Mesendoderm (in vitro differentiated cells): ENCODE measurements at places on chromosomes 12 and 14.

DNA sequence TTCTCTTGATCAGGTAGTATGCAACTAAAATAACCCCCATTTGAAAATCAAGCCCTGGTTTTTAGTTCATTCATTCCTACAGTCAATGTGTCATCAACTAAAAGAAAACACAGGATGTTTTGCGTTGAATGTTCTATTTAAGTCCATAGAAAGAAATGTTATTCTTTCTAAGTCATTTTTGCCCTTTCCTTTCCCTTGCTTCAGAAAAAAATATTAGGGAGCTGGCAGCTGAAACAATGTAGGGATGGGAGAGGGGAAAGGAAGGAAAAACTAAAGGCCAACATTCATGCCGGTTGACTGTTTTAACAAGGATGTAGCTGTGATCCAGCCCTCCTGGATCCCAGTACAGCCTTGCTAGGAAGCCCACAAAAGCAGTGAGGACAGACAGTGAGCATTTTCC is 155.1 kb downstream of the BTG1 start:
- no peak for DNase-seq

- DNase-seq, result no peak
These were observed 4.2 kb upstream of the KRT5 start for GRCh38 chr12:52524241-52524897.

DNA sequence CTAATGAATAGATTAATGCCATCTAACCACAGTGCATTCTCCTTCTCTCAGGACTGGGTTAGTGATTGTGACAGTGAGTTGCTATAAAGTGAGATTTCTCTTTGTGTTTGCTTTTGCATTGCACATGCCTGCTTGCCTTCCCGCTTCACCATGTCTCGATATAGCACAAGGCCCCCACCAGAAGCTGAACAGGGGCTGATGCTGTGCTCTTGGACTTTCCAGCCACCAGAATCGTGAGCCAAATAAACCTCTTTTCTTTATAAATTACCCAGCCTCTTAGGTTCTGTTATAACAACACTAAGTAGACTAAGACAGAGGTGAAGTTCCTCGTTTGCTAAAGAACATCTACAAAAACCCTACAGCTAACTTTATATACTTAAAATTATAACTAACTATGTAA is 173.0 kb downstream of the KIF26A start:
- DNase-seq, result no peak

DNA sequence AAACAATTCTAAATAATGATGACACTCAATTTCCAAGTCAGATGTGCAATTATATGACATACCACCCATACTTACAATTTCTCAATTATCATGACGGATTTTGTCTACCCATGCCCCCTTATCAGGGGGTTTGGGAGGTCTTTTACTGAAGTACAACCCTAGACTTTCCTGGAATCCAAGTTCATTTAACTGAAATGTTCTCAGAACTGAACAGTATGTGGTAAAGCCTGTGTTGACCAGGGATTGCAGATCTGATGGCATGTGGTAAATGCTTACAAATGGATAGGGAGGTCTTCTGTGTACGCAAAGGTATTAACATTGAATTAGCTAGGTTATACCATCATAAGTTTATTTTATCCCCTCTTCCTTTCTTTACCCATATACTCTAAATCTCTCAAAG is 281.8 kb downstream of the CEP128 start:
- DNase-seq, result no peak

DNA sequence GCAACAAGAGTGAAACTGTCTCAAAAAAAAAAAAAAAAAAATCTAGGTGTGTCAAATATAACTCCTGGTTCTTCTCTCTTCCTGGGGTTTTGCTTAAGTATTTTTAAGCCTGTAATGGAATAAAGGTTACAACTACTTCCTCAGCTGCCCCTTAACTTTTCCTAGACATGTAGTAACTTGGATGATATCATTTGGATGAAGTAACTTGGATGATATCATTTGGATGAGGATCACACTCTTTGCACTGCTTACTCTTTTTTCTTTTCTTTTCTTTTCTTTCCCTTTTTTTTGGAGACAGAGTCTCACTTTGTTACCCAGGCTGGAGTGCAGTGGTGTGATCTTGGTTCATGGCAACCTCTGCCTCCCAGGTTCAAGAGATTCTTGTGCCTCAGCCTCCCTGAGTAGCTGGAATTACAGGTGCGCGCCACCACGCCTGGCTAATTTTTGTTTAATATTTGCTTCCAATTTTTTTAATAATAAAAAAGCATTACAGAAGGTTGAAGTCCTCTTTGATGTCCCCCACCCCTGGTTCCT is 775 bp upstream of the FAM186A start:
- no peak for DNase-seq

DNA sequence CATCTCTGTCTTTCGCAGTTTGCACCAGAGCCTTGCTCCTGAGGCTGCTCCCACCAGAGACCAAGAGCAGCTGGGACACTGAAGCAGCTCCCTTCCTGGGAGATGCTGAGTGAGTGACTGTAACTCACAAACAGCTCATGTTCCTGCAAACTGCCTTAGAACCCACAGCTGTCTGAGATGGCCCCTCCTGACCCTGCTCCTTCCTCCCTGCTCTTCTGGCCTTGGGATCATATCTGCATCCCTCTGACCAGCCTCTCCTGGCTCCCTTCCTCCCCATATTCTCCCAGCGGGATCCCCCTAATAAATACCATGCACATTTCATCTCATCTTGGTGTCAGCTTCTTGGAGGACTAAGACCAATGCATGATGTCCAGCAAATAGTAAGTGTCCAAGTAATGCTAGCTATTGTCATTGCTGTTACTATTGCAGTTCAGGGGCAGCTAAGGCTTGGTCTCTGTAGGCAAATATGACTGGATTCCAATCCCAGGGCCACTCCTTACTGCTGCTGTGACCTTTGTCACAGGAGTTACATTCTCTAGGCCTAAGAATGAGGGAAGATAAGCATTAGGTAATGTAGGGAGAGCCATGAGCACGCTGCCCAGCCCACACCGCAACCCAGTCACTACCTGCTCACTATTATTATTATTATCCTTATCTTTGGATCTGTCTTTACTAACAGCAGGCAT is 47.9 kb downstream of the SYNE3 start:
- no peak for DNase-seq

- DNase-seq, result no peak
These were observed 294.8 kb upstream of the G2E3 start for GRCh38 chr14:30264161-30264560.

DNA sequence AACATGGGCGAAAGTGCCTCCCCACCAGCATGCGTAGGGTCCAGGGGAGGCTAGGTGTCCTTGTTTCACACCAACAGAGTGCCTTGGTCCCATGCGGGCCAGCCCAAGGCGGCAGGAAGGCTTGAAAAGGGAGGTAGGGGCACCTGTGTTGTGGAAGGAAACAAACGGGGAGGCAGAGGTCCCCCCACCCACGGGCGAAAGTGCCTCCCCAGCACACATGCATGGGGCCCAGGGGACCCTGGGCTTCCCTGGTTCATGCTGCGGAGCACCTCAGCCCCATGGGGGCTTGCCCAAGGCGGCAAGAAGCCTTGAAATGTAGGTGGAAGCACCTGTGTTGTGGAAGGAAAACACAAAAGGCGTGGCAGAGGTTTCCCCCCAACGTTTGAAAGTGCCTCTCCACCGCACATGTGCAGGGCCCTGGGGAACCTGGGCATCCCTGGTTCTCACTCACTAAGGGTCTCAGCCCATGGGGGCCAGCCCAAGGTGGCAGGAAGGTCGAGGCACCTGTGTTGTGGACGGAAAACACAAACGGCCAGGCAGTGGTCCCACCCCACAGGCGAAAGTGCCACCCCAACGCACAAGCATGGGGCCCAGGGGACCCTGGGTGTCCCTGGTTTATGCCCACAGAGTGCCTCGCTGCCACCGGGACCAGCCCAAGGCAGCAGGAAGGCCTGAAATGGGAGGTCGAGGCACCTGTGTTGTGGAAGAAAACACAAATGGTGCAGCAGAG is 374.7 kb downstream of the ALG10 start:
- DNase-seq, result no peak

DNA sequence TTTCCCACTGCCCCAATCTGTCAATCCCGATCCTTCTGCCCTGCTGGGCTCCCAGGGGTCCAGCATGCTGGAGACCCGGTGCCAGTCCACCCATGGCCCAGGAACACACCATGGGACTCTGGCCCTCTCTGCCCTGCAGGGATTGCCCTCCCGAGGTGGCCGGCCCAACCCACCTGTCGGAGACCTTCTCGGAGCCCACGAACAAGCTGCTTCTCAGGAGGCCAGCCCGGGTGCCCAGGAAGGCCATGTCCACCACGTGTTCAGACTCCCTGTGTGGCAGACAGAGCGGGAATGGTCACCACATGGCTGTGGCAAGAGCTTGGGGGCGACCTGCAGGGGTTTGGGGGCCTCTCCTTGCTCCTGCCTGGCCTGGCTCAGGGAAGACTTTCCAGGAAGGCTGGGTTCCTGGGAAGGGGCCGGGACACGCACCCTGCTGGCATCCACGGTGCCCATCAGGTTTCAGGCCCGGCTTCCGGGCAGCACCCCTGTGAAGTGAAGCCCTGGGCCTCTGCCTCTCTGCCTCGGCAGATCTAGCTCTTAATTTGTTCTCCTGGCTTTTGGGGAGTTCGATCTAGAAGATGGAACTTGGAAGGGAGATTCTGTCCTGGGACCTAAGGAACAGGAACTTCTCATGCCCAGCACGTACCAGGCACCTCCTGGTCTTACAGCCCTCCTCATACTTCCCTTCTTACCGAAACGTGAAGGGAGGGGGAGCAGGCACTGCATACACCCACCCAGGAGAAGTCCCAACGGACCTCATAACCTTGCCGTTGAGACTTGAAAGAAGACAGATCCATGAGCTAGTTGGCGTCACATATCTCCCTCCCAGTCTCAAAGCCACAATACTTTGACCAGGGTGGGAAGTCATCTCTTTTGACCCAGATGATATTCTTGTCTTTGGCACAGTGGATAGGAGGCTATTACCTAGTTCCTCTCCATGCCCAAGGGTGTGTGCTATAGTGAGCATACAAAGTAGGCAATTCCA is 26.3 kb downstream of the LRTM2 start:
- DNase-seq, result no peak

DNA sequence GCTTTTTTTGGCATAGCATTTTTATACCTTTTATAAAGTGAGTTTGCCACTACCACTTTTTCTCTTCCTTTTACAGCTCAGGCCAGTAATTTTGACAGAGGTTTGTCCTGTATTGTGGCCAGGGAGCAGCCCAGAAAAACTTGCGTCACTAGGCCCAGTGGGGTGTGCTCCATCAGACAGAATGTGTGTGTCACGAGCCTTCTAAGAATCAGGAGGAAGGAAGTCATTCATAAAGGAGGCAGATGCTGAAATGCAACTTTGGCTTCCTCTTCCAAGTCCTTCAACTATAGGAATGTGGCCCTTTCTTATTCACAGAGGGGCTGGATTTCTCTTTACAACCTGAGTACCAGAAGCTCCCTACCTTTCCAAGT is 10.1 kb upstream of the RAB35 start:
- DNase-seq, result no peak

DNA sequence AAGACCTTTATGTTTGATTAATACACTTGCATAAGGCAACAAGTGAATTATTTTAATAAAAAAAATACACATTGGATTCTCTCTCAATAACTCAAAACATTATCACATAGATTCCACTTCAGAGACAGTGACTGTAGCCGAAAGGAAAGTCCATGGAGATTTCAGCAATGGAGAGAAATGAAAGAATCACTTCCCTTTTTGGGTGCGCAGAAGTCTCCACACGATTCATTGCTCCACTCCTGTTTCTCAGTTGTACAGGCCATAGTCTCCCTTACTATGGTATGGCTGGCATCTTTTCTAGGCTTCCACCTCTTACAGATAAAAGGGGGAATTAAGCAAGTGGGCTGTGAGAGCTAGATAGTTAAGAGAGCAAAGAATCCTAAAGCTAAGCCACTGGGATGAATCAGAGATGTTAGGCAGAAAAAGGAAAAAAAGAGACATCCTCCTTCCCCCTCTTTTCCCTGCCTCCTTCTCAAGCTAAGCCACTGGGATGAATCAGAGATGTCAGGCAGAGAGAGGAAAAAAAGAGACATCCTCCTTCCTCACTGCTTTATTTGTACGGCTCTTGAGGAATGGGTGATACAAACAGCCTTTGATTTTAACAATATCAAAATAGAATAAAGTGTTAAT is 16.3 kb downstream of the ST8SIA1 start:
- DNase-seq, result no peak
